ENCODE measurements at places on chromosomes 1 and 21.

- H3K4me3 ChIP-seq, result no peak overlapping the region
- DNase-seq, result no peak
- no peak overlapping the region for H3K27ac ChIP-seq
- H3K36me3 ChIP-seq, result peaks cover 9% of the 10 kb centered on the region
- no peaks in the 10 kb centered on the region for H3K27me3 ChIP-seq
- H3K4me1 ChIP-seq, result peaks cover 6% of the 10 kb centered on the region
Observed at GRCh38 chr1:12486401-12487005, 131.5 kb downstream of the DHRS3 start.

DNA sequence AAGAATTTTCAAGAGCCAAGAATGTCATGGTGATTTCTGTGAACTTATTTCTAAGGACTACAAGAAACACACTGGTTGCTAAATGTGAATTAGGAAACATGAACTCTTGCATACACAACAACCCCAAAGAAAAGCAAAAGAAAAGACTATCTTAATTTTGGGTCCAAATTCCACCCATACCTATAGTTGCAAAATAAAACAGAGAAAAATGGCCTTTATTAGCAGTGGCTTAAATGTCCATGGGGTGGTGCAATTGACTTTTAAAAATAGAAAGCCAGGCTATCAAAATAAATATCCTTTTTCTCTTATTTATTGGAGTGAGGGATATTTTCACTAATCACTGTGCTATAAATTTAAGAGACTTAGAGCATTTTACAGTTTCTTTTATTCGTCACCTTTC is 80.9 kb upstream of the DPYD start:
- H3K4me1 ChIP-seq, result no peaks in the 10 kb centered on the region
- H3K4me3 ChIP-seq, result no peak overlapping the region
- no peaks in the 10 kb centered on the region for H3K36me3 ChIP-seq

GRCh38 chr1:231242516-231243198 is 1.6 kb downstream of the GNPAT start:
- H3K4me3 ChIP-seq, result no peak overlapping the region
- H3K36me3 ChIP-seq, result peaks cover 19% of the 10 kb centered on the region
- peaks cover 20% of the 10 kb centered on the region for H3K4me1 ChIP-seq
- H3K27me3 ChIP-seq, result no peaks in the 10 kb centered on the region
- no peak overlapping the region for H3K27ac ChIP-seq

DNA sequence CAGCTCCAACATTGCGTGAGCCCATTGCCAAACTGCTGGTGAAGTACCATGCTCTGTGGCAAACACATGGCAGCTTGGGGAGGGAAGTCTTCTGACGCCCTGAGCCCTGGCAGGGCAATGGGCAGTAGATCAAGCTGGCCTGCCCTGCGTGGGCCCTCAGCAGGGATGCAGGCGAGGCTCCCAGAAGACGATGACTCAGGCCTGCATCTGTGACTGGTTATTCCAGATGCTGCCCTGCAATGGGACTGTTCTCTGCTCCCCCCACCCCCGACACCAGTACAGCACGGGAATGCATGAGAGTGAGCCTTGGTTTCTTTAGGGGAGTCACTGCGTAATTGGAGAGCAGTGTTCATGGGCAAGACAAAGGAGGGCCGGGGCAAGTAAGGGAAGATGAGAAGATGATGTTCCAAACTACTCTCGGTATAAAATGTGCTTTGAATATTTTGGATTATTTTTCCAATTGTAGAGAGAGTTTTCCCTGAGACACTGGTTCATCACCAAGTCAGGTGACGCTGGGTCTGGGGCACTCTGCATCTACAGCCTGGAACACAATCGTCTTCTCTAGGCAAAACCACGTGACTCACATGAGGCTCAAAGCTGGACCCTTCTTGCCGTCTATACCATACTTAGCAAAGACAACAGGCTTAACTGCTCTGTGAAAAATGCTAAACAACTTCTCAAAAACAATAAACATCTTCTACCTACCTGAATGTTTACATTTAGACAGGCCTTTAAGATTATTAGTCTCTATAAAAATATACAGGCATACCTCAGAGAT is 9.0 kb upstream of the C1orf198 start:
- H3K27me3 ChIP-seq, result peaks cover 12% of the 10 kb centered on the region
- no peaks in the 10 kb centered on the region for H3K4me1 ChIP-seq
- DNase-seq, result no peak
- H3K27ac ChIP-seq, result no peak overlapping the region
- H3K36me3 ChIP-seq, result no peaks in the 10 kb centered on the region

DNA sequence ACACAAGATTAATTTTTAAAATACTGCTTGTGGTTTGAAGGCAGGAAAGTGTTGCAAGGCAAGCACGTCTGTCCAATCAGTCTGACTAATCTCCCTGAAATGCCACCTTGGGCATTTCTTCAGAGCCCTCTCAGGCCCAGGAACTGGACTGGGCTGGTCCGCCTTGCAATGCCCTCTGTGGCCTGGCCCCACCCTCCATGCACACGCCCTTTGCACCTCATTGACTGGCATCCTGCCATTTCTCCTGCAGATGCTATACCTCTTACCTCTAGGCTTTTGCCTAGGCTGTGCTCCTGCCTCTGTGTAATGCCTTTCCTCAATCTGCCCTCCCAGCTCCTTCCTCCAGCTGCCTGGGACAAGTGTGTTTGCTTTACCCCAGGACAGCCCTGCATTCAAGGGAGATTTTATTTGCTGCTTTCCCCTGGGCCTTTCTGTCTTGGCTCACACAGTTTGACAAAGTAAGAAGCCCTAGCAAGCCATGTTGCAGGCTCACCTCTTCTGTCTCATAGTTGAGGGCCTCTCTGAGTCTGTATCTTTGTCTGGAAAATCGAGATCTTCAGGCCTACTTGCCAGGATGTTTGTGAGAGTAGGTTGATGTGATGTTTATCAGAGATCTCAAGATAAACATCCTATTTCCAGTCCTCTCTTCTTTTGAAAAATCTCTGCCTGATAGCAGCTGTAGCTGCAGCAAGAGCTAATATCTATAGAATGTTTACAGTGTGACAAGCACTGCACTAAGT is 149.2 kb upstream of the JUN start:
- H3K4me1 ChIP-seq, result peaks cover 2% of the 10 kb centered on the region
- no peaks in the 10 kb centered on the region for H3K27me3 ChIP-seq
- H3K27ac ChIP-seq, result no peak overlapping the region
- H3K36me3 ChIP-seq, result no peaks in the 10 kb centered on the region
- no peak for DNase-seq

- H3K36me3 ChIP-seq, result no peaks in the 10 kb centered on the region
- peaks cover 29% of the 10 kb centered on the region for H3K27me3 ChIP-seq
- H3K4me3 ChIP-seq, result no peak overlapping the region
- DNase-seq, result no peak
Observed at GRCh38 chr1:179745743-179746142, 2.7 kb downstream of the FAM163A start.

- H3K36me3 ChIP-seq, result no peaks in the 10 kb centered on the region
- H3K27ac ChIP-seq, result no peak overlapping the region
- H3K4me1 ChIP-seq, result no peaks in the 10 kb centered on the region
- no peaks in the 10 kb centered on the region for H3K27me3 ChIP-seq
- no peak overlapping the region for H3K4me3 ChIP-seq
- no peak for DNase-seq
Observed at GRCh38 chr1:93607814-93608186, 73.8 kb downstream of the BCAR3 start.

DNA sequence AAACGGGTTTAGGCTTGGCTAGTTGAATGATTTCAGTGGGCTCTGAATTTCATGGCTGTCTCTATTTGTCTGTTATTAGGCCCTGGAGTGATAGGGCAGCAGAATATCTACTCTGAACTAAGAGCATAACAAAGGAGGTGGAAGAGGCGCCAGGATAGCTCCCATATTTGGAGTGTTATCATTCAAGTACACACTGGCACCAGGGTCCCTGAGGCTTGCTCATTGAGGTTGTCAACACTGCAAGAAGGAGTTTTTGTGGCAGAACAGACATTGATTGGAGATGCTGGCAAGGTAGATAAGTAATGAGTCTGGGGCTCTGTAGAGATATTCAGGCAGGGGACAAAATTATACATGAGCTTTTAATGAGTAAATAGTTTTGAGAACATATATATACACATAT is 1748.4 kb downstream of the MRPL39 start:
- no peak overlapping the region for H3K4me3 ChIP-seq
- H3K4me1 ChIP-seq, result peaks cover 33% of the 10 kb centered on the region
- no peaks in the 10 kb centered on the region for H3K27me3 ChIP-seq

GRCh38 chr1:27316860-27317259 is 5.1 kb upstream of the TMEM222 start:
- no peak for DNase-seq
- peaks cover 7% of the 10 kb centered on the region for H3K4me1 ChIP-seq
- no peak overlapping the region for H3K4me3 ChIP-seq
- H3K36me3 ChIP-seq, result no peaks in the 10 kb centered on the region
- H3K27ac ChIP-seq, result no peak overlapping the region

DNA sequence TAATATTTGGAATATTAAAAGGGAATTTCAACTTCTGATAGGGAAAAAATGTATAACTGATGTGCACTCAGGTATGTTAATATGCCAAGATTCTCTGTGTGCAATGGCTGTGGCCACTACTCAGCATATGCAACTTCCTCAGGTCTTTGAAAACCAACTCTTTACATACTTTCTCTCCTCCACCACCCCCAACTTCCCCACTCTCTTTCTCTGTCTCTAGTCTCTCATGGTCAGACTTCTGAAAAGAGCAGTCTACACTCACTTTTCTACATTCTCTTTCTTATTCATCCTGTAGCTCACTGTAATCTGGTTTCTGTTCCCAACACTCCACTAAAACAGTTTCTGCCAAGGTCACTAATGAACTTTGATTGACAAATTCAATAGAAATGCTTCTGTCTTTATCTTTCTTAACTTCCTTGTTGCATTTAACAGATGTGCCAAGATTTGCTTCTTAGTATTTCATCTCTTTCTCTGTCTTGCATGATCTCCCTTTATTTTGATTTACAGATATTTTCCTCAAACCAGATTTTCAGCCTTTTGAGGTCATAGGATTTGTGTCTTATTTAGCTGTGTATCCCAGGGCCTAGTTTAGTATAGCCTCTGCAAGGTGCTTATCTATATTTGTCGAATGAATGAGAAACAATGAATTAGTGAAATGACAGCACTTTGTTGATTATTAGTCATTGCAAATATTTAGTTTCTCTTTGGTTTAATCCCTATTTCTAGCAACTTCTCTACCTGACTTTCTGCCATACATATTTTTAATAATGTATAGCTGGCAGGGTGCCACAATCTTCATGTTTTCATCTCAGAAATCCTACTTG is 168.9 kb downstream of the LMO4 start:
- no peaks in the 10 kb centered on the region for H3K4me1 ChIP-seq

DNA sequence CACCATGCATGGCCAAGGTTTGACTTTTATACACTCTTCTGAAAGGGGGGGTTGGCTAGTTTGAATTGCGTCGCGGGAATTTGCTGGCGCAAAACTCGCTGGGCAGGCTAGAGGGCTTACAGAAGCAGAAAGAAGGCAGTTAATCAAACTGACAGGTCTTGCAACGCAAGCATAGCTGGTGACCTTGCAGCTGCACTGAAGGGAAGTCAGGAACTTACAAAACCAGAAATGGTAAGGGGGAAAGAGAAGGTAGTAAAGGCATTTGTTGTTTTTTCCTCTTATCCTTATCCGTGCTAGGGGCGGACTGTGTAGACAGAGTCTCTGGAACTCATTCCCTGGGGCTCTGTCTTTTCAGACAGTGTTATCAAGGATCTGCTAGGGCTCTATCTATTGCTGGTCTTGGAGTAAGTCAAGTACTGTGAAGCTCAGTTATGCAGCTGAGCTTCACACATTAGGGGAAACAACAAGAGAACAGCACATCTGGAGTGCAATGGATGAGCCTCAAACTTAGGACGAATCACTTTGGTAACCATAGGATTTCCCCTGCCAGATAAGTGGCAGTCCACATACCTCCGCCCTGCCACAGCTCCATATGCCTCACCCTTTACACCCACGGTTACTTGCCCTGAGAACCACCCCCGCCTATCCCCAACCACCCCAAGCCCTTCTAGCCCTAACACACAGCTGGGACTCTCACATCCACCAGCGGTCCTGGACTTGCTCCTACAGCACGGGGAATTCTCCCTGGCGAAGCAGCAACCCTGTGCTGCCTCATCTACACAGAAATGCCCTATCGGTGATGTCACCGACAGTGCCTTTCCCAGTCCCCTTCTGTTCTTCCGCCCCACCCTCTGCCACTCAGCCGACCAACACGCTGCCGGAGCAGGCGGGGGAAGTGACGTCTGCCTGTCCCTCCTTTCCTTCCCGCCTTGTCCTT is 251.4 kb downstream of the FAM72C start:
- peak overlapping the region; percentile 7 for H3K4me3 ChIP-seq
- peaks cover 5% of the 10 kb centered on the region for H3K4me1 ChIP-seq
- DNase-seq, result no peak
- no peaks in the 10 kb centered on the region for H3K27me3 ChIP-seq
- no peak overlapping the region for H3K27ac ChIP-seq

DNA sequence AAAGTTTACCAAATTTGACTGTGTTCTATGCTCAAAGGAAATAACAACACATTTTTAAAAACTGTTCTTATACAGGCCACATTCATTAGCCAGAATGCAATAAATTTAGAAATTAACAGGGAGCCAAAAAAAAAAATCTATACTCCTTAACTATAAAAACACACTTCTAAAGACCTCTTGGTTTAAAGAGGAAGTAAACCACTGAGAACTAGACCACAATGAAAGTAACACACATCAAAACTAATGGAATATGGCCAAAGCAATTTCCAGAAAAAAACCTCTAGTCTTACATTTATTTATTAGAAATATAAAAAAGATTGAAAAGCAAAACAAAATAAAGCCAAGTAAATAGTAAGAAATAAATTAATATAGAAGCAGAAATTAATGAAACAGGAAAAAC is 48.9 kb upstream of the GADD45A start:
- H3K4me3 ChIP-seq, result no peak overlapping the region
- H3K27me3 ChIP-seq, result no peaks in the 10 kb centered on the region
- H3K4me1 ChIP-seq, result peaks cover 8% of the 10 kb centered on the region
- no peaks in the 10 kb centered on the region for H3K36me3 ChIP-seq

- H3K4me3 ChIP-seq, result no peak overlapping the region
- no peaks in the 10 kb centered on the region for H3K4me1 ChIP-seq
- no peak overlapping the region for H3K27ac ChIP-seq
- no peak for DNase-seq
- H3K36me3 ChIP-seq, result no peaks in the 10 kb centered on the region
- H3K27me3 ChIP-seq, result no peaks in the 10 kb centered on the region
Observed at GRCh38 chr1:44609768-44610526, 64.3 kb downstream of the TMEM53 start.

GRCh38 chr1:182626527-182626926 is 22.3 kb upstream of the RGS16 start:
- H3K27ac ChIP-seq, result no peak overlapping the region
- no peak overlapping the region for H3K4me3 ChIP-seq
- peaks cover 13% of the 10 kb centered on the region for H3K4me1 ChIP-seq

- H3K27me3 ChIP-seq, result no peaks in the 10 kb centered on the region
- H3K27ac ChIP-seq, result no peak overlapping the region
- no peak overlapping the region for H3K4me3 ChIP-seq
- no peaks in the 10 kb centered on the region for H3K36me3 ChIP-seq
- no peaks in the 10 kb centered on the region for H3K4me1 ChIP-seq
Observed at GRCh38 chr1:37655274-37655673, 20.6 kb upstream of the RSPO1 start.

GRCh38 chr1:208369658-208370057 is 125.5 kb upstream of the PLXNA2 start:
- DNase-seq, result no peak
- H3K4me3 ChIP-seq, result no peak overlapping the region
- H3K27ac ChIP-seq, result no peak overlapping the region
- H3K27me3 ChIP-seq, result no peaks in the 10 kb centered on the region
- H3K4me1 ChIP-seq, result no peaks in the 10 kb centered on the region
- H3K36me3 ChIP-seq, result no peaks in the 10 kb centered on the region
